ENCODE measurements at places on chromosomes 5 and 9.

- no peak for DNase-seq
These were observed 187.1 kb upstream of the RPS23 start for GRCh38 chr5:82465235-82465634.

GRCh38 chr5:96582343-96582742, 79.8 kb upstream of the CAST start:
- no peak for DNase-seq

- no peak for DNase-seq
These were observed 7.2 kb downstream of the CYFIP2 start for GRCh38 chr5:157273131-157273556.

- no peak for DNase-seq
These were observed 45.1 kb downstream of the MYO10 start for GRCh38 chr5:16891033-16891432.

Data from neural crest cell (in vitro differentiated cells).